ENCODE measurements at places on chromosomes 5 and 9. TPM values are rescaled to one million over a fixed set of nuclear protein-coding genes. Genes with fewer than 3 reads are reported as not detected.

The HAVCR2 gene
- 2.1 TPM for total RNA-seq

The SPIN1 gene
- total RNA-seq, result 51.5 TPM

The GLRA1 gene
- not detected for total RNA-seq

The FGF10 gene
- total RNA-seq, result 0.84 TPM

The PRUNE2 gene
- total RNA-seq, result 437 TPM

The IL6ST gene
- total RNA-seq, result 126 TPM

The C9orf152 gene
- total RNA-seq, result 20.4 TPM

The PCDHA2 gene
- not detected for total RNA-seq

The FRRS1L gene
- total RNA-seq, result 4.8 TPM

The RFESD gene
- total RNA-seq, result 1.4 TPM

The CAPSL gene
- total RNA-seq, result not detected

The ERAP2 gene
- total RNA-seq, result 19.5 TPM

The CRB2 gene
- 3.7 TPM for total RNA-seq

The ROR2 gene
- total RNA-seq, result 3.9 TPM

The SLC45A2 gene
- total RNA-seq, result 1.2 TPM

The CER1 gene
- total RNA-seq, result not detected

The SLC46A2 gene
- total RNA-seq, result not detected

The PCDHAC2 gene
- total RNA-seq, result 0.31 TPM

The IFNB1 gene
- total RNA-seq, result not detected

The ACTBL2 gene
- not detected for total RNA-seq

The HRCT1 gene
- 82.1 TPM for total RNA-seq
